ENCODE measurements at places on chromosomes 11 and 22.

DNA sequence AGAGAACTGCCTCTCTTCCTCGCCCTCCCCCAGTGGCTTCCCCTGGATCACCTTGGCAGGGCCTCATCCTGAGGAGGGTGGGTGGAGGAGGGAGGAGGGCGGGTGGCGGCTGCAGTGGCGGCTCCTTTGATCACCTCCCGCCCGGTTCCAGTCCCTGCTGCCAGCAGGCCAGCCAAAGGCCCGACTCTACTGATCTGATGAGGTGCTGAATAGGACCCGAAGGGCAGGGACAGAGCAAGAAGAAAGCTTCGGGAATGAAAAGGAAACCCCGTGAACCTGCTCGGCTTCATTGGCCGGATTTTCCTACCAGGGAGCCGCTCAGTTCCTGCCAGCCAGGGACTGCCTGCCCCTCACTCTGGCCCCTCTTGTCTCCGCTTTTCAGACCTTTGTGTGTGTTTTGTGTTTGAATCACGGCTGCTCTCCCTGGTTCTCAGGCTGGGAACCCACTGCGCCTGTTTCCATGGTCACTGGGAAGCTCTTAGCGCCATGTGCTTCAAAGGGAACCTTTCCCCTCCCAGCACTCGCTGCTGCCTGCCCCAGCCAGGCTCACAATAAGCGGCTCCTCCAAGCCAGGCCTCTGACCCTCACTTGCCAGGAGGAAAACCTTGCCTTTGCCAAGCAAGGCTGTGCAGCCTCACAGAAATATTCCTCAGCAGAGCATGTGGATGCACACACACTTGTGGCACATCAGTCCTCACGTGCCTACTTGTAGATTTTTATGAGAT, 56.8 kb downstream of the C22orf31 start:
- no peak for DNase-seq

- no peak for DNase-seq
These were observed 2.5 kb downstream of the MRGPRG start for GRCh38 chr11:3216027-3216525.

GRCh38 chr22:35375031-35375430, 5.9 kb upstream of the HMOX1 start:
- DNase-seq = no peak

- no peak for DNase-seq
These were observed 680.5 kb upstream of the API5 start for GRCh38 chr11:42631220-42631843.

DNA sequence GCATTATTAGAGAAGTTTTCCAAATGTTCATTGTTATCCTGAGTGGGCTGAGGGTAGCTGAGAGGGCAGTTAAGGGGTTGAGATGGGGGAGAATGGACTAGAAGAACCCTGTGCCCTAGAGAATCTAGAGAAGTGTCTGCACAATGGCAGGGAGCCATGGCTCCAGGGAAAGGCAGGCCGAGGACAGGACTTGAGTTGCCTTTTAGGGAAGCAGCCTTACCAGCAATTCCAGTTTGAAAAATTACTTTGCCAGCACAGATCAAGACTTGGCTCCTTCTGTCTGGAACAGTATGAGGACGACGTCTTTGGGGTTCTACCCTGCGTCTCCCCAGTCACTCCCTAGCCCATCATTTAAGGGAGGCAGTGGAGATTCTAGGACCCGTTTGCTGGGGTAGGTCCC, 25.7 kb upstream of the MICAL3 start:
- DNase-seq = no peak

- DNase-seq = no peak
These were observed 273.3 kb downstream of the BUD13 start for GRCh38 chr11:116499396-116500003.

DNA sequence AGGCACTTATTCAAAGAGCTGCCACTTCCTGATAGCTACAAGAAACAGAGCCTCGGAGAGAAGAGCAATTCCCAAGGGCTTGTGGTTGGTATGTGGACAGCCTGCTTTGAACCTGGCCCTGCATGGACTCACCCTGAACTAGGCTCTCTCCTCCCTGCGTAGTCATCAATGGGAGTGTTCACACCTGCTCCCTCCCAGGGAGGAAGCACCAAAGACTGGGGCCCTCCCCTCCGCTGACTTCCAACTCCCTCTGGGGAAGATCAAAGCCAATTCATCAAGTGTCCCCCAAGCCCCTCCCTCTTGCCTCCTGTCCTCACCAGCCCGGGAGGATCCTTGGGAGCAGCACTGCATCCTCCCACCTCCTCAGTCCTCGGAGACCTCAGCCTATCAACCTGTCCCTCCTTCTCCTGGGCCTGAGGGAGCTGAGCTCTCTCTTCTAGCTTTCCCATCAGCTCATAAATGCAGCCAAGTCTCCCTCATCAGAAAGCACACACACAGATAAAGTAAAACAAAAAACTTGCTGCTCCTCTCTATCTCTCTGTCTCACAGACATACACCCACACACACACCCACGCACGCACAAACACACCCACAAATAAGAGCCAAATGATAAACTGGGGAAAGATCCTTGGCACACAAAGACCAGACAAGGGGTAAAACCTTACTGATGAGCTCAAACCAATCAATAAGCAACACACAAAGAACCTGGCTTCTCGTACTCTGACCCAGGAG, 3.3 kb downstream of the A4GALT start:
- DNase-seq = no peak

DNA sequence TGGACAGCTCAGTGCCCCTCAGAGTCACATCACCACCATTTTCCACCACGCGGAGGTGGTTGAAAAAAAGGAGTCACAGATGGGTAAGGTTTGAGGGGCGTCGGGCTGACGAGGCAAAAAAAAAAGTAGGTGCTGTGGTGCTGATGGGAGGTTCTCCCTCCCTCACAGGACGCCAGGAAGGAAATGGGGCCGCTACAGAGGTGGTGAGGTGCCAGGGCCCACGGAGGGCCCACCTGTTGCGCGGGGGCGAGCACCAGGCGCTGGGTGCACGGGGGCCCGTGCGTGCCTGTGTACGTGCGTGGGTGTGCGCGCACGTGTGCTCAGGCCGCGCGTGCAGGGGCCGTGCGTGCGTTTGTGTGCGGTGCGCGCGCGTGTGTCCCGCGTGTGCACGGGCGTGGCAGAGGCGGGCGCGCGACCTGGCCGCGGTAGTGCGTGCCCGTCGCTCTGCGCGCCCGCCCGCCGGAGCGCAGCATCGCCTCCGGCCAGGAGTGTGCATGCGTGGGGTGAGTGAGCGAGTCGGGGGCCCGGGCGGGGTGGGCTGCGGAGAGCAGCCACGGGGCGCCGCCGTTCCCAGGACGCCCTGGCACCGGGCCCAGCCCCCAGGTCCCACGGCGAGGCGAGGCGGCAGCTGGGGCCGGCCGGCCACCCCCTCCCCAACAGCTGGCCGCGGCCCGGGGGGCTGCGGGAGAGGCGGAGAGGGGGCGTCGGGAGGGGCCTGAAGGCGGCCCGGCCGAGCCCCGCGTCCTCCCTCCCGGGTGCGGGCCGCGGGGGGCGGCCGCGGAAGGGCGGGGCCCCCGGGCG, 2.8 kb downstream of the PDGFB start:
- DNase-seq = peak; percentile 36

DNA sequence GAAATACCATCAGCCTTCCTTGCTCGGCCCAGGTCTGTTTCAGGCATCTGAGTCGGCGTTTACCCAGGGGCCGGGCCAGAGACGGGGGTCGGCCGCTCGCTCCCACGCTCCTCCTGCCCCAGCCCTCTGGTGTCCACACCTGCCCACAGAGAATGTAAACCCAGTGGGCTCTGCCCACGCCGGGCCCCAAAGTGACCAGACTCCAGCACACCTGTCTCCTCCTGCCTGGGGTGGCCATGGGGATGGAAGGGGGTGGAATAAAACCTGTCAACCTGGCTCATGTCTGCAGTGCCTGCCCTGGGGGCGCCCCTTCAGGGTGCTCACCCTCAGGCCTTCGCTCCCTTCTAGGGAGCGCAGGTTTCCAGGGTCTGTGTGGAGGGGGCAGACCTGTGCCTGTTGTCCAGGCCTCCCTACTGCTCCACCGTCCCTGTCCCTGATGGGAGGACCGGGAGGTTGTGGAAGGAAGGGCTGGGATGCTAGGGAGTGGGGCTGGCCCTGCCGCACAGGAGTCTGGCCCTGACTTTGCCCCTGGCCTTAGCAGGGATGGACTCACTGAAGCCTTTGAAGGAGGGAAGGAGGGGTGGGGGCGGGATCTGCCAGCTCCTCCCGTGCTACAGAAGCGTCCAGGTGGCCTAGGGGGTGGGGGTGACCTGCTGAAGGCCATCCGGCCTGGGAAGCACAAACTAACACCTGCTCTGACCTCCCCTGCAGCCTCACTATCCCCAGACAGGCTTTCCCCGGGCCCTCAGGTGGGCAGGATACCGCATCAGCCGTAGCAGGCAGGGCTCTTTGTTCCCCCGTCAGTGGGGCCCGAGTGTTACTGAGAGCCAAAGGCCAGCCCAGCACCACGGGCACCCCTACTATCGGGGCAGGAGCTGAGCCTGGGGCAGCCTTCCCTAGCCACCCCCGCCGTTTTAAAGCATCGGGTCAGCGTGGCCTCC, 14.7 kb upstream of the ARHGAP8 start:
- DNase-seq = no peak

DNA sequence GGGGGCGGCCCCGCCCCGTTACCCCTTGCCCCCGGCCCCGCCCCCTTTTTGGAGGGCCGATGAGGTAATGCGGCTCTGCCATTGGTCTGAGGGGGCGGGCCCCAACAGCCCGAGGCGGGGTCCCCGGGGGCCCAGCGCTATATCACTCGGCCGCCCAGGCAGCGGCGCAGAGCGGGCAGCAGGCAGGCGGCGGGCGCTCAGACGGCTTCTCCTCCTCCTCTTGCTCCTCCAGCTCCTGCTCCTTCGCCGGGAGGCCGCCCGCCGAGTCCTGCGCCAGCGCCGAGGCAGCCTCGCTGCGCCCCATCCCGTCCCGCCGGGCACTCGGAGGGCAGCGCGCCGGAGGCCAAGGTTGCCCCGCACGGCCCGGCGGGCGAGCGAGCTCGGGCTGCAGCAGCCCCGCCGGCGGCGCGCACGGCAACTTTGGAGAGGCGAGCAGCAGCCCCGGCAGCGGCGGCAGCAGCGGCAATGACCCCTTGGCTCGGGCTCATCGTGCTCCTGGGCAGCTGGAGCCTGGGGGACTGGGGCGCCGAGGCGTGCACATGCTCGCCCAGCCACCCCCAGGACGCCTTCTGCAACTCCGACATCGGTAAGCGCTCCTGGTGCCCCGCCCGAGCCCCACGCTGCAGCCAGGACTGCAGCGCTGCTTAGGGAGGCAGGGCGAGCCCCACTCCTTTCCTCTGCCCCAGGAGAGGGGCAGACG, at the start of gene TIMP3:
Gene TIMP3 (plus strand): TSS at position 169 of the 700 bp plus-strand sequence. CDS start 297 bp downstream, at position 466.
- no peak for DNase-seq

- no peak for DNase-seq
These were observed 8.6 kb downstream of the PHLDB1 start for GRCh38 chr11:118615976-118616371.

GRCh38 chr11:31801298-31801702, 9.8 kb downstream of the PAX6 start:
- DNase-seq = no peak

DNA sequence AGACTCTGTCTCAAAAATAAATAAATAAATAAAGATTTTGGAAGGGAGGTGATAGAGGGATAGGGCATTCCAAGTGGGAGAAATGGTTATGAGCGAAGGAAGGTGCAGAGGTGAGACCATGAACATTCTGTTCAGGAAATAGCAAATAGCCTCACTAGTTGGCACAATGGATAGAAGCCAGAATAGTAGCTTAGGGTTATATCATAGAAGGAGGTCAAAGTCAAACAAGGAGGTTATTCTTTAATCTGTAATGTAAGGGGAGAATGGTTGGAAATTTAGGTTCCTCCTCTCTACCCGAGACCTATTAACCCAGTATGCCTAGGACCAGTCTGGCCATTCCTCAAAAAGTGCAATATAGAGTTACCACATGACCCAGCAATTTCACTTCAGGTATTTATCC, 275.8 kb downstream of the MN1 start:
- no peak for DNase-seq
